ENCODE measurements at places on chromosomes 1 and 21.

DNA sequence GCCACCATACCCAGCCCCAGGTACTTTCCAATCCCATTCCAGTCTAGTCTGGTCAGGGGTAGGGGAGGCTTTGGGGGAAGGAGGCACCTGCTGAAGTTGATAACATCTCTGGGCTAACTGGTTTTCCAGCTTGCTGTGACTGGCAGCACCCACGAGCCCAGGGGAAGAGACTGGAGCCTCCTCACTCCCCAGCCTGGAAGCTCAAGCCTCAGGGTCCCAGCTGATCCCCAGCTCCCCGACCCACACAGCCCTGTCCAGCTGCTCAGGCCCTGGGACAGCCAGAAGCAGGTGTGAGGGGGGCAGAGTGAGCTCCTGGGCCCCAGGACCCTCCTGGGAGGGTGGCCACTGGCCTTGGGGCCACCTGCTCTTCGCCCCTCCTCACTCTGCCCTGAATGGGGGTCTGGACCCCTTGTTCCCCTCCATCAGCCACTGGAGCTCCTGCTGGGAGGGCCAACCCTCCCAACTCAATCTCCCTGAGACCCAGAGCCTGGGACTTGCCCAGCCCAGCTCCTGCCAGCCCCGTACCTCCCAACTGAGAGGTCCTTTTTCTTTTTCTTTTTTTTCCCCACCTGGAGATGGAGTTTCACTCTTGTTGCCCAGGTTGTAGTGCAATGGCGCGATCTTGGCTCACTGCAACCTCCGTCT lies 23.5 kb upstream of the RNU1-4 start:
- no peak for DNase-seq

DNA sequence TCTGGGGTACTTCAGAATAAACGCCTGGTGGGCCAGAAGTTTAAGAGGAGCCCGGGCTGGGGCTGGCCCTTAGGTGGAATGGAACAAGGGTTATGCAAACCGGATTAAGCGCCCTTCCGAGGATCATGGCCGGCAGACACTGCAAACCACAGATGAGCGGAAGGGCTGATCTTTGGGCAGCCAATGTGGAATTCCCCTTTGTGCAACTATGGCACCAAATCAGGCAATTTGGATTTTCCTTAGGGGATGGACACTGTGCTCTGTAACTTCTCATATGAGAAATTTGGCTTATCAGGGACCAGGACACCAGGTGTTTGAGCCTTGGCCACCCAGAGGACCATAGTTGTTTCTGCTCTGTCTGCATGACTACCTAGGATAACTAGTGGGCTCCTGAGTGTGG lies 5.7 kb upstream of the IL10 start:
- no peak for DNase-seq

DNA sequence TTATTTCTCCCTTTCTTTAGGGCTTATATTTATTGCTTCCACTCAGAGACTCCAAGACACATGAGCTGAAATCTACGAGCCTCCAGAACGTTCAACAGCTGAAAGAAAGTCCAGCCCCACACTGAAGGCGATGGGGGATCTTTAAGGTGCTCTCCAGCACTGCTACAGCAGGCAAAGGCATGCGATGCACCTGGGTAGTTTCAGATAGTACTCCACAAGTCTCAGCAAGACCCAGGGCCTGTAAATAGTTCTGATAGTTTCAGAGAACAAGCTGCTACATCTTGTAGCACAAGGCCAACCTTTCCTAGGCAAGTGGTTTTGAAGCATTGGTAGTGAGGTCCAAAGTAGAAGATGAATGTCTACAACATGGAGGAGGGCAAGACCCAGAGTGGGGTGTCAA lies 2.2 kb upstream of the HSD3B1 start:
- DNase-seq = no peak

DNA sequence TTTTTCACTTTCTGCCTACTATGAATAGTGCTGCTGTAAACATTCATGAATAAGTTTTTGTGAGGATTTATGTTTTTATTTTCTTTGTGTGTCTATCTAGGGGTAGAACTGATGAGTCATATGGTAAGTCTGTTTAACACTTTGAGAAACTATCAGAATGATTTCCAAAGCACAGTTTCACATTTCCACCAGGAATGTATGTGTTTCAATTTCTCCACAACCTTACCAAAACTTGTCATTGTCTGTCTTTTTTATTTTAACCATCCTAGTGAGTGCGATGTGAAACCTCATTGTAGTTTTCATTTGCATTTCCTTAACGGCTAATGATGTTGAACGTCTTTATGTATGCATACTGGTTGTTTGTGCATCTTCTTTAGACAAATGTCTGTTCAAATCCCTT lies 23.5 kb downstream of the RNASEL start:
- no peak for DNase-seq

- DNase-seq = no peak
Measured at GRCh38 chr1:58768191-58768731, 15.6 kb downstream of the JUN start.

DNA sequence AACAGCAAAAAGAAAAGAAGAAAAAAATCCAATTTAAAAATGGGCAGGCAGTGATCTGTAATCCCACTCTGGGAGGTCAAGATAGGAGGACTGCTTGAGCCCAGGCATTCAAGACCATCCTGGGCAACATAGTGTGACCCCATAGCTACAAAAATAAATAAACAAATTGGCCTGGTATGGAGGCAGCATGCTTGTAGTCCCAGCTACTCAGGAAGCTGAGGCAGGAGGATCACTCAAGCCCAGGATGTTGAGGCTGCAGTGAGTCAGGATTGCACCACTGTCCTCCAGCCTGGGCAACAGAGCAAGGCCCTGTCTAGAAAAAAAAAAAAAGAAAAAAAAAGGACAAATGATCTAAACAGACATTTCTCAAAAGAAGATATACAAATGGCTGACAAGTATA lies 99.6 kb downstream of the EIF4G3 start:
- no peak for DNase-seq

GRCh38 chr1:13922466-13923110 lies 222.6 kb downstream of the PRDM2 start:
- DNase-seq = peak; percentile 13

DNA sequence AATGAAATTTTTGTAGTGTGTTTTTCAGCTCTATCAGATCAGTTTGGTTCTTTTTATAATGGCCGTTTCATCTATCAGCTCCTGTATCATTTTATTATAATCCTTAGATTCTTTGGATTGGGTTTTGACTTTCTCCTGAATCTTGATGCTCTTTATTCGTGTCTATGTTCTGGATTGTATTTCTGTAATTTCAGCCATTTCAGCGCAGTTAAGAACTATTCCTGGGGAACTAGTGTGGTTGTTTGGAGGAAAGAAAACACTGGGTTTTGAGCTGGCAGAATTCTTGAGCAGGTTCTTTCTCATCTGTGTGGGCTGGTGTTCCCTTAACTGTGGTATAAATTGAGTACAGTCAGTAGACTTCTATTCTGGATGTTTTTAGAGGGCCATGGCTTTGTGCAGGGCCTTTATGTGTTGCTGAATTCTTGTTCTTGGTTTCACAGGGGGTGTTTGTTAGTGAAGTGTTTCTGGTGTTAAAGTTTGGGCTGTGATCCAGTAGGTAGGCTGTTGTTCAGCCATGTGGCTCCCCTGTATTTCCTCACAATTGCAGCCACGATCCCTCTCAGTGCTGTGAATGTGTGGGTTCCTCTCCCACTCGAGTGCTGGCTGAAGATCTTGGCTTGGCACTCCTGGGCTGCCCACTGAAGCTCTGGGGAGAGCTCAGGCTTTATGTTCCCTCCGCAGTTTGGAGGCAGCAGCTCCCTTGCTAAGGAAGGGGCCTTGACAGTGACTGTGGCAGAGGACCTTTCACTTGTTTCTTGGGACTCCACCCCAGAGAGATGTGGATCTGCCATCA lies 56.0 kb upstream of the CCDC190 start:
- no peak for DNase-seq

DNA sequence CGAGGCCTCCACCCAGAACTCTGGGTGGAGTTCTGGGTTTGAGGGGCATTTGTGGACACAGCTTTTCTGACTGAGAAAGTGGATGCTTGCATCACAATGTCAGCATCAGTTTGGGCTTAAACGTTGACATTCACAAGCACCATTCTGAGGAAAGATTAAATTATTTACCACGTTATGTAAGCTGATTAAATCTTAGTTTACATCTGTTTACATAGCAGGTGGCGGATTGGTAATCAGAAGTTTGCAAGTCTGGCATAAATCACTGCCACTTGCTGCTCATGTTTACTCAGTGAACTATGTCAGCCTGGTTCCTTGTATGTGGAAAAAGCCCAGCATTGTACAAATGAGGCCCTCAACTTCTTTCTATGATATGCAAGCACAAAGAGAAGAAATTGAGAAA lies 310.1 kb downstream of the PAPPA2 start:
- DNase-seq = no peak
